AG04449 (cell line): ENCODE measurements at places on chromosomes 11 and 22.
A peak's percentile ranks its signal among the peaks of the same experiment; 100 is the strongest.

DNA sequence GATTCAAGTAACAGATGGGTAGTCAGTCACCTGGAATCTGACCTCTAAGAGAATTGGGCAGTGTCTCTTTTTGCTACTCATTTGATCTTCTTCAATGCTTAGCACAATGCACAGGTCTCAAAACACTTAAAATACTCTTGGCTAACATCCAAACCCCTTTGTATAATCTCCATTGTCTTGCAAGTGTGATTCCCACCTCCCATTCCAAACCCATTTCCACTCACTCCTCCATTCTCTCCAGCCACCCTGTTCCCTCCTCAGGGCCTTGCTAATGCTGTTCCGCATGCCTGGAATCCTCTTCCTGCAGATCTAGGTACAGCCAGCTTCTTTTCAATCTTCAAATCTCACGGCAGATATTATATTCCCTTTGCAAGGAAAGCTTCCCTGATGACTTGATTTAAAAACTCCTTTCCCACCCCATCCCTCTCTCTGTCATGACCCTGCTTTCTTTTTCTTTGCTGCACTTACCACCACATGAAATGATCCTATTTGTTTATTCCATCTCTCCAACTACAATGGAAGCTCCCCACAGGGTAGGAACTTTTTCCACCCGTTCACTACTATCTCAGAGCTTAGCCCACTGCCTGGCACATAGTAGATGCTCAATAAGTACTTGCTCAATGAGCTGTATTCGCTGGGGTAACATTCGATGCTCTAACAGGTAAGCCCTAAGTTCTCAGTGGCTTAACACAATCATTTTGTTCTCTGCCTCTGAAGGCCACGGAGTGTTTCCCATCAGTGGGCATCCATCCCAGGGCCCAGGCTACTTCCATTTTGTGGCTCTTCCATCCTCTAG lies 121.7 kb downstream of the MN1 start:
- DNase-seq, result no peak

DNA sequence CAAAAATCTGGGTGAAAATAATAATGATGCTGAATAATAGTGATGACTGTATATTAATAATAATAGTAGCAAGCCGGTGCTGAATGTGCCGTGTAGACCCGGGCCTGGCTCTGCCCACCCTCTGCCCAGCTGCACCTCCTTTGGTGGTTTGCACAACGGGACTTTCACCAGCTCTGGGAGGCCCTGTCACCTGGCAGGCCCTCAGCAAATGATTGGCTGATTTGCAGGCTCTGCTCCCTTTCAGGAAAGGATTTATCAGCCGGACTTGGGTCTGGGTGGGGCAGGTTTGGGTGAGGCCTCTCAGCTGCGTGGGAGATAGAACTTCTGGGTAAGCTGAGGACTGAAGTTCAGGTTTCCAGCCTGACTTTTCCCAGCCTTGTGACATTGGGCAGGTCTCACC lies 21.4 kb downstream of the KIAA1671 start:
- no peak for DNase-seq

GRCh38 chr22:43811777-43812148 lies 342 bp downstream of the EFCAB6 start:
- DNase-seq, result no peak

- no peak for DNase-seq
Measured at GRCh38 chr22:29747832-29748231, 19.0 kb downstream of the ZMAT5 start.

GRCh38 chr11:16784097-16784496 lies 45.6 kb downstream of the C11orf58 start:
- DNase-seq, result no peak

GRCh38 chr11:20005747-20006146 lies 154.5 kb downstream of the DBX1 start:
- DNase-seq, result no peak

- no peak for DNase-seq
Measured at GRCh38 chr11:112613051-112613972, 347.9 kb upstream of the NCAM1 start.

DNA sequence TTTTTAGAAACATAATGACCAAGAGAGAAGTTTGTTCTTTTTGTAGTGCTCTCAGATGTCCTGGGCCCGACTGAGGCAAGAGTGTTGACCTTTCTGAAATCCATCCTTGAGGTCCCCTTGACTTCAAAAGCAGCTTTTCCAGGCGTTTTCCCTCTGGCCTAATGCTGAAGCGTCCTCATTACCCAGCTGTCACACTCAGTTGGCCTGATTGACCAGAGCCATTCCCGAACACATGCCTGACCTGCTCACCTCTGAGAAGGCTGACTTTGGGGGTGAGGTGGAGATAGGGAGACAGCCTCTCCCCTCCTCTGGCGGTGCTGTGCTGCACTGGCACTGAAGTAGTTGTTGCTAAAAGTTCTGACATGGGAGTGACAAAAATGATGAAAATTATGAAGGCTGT lies 66.9 kb downstream of the ALX4 start:
- no peak for DNase-seq

DNA sequence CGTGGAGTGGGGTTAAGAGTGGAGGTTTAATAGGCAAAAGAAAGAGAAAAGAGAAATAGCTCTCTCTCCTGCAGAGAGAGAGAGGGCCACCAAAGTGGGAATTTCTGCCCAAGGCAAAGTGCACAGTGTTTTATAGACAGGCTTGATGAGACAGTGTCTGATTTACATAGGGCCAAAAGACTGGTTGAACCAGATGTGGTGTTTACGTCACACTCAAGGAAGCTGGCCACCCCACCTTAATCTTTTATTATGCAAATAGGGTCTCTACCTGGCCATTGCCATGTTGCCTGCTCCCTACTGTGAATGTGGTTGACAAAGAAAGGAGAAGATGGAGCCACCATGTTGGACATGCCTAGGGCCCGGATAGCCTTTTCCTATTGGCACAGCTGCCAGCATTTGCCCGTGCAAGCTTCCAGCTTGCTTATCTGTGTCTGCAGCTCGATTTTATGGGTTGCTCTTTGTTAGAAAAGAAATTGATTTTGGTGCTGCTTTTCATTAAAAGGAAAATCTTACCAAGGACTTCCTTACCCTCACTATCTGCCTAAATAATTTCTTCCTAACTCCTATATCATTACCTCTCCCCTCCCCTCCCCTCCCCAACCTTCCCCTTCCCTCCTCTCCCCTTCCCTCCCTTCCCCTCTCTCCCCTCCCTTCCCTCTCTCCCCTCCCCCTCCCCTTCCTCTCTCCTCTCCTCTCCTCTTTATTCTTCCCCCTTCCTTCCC lies 436.0 kb downstream of the NELL1 start:
- DNase-seq, result no peak

- peak; percentile 23 for DNase-seq
Measured at GRCh38 chr11:10716122-10716521, 22.6 kb upstream of the IRAG1 start.

GRCh38 chr22:17742527-17742902 lies 31.8 kb downstream of the BID start:
- no peak for DNase-seq

DNA sequence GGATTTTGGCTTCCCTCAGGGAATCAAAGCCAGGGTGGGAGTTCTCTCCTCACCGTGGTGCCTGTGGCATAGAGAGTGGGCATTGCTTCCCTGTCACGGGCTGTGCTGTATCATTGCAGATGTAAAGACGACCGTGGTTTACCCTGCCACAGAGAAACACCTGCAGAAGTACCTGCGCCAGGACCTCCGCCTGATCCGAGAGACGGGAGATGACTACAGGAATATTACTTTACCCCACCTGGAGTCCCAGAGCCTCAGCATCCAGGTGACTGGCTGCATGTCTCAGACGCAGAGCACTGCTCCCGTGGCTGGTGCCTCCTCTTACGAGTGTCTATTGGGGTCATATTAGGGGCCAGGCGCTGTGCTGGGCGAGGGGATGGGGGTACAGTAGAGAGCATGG lies 24.2 kb upstream of the ST3GAL4 start:
- DNase-seq, result no peak

- no peak for DNase-seq
Measured at GRCh38 chr11:25733777-25734176, 598.2 kb upstream of the ANO3 start.

GRCh38 chr11:116582571-116582970 lies 190.2 kb downstream of the BUD13 start:
- no peak for DNase-seq

GRCh38 chr11:6755303-6755952 lies 16.3 kb downstream of the OR2AG2 start:
- DNase-seq, result no peak

- DNase-seq, result no peak
Measured at GRCh38 chr22:24421428-24421931, 5.9 kb upstream of the ADORA2A start.

- no peak for DNase-seq
Measured at GRCh38 chr22:37665487-37665886, 7.0 kb downstream of the PDXP start.

DNA sequence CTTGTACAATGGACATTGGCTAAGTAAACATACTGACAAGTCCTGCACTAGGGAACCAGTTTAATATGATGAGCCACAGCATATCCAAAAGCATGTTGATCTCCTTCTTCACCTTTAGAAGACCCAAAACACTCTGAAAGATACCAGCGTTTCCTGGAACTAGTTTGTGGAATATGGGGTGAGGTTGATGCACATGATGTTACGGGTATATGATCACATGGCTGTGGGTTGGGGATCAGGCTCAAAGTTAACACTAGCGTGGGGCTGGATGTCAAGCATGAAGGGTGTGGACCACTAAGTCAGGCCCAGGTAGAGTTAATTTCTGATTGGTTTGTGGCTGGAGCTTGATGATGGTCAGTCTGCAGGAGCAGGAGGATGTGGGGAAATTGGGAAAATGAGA lies 9.0 kb downstream of the IGLL5 start:
- no peak for DNase-seq

GRCh38 chr22:43203471-43203981 lies 16.6 kb upstream of the TTLL12 start:
- DNase-seq, result no peak

DNA sequence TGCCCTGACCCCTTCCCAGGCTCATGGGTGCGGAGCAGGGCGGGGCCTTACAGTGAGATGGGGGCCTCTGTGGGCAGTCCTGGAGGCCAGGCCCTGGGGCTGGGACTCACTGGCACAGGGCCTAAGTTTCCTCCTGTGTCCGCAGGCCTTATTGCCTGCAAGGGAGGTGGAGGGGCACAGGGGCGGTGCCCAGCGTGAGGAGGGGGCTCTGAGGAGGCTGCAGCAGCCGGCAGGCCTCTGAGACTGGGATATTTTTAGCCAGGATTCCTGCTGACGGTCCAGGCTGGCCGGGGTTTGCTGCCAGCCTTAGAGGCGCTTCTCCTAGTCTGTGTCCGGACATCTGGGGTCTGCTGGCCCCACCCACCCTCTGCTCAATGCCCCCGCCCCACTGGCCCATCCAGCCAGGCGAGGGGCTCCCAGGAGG lies 5.7 kb upstream of the RTN4R start:
- DNase-seq, result no peak

DNA sequence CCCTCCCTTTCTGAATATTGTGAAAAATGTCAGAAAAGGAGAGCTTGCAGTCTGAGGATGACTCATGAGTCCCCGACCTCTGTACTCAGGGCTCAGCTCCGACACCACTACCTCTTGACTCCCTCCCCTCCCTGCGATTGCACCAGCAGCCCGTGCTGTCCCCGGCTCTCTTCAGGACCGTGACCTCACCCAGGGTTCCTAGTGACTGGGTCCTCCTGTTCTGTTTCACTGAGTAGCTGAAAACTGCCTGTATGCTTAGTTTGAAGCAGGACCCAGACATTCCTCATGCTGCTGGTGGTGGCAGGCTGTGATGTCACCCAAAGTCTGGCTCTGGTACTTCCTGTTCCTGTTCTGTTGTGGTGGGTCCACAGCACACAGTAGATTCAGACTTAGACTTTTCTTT lies 11.7 kb downstream of the PHRF1 start:
- DNase-seq, result no peak

- no peak for DNase-seq
Measured at GRCh38 chr11:68255526-68255925, 16.2 kb downstream of the C11orf24 start.

DNA sequence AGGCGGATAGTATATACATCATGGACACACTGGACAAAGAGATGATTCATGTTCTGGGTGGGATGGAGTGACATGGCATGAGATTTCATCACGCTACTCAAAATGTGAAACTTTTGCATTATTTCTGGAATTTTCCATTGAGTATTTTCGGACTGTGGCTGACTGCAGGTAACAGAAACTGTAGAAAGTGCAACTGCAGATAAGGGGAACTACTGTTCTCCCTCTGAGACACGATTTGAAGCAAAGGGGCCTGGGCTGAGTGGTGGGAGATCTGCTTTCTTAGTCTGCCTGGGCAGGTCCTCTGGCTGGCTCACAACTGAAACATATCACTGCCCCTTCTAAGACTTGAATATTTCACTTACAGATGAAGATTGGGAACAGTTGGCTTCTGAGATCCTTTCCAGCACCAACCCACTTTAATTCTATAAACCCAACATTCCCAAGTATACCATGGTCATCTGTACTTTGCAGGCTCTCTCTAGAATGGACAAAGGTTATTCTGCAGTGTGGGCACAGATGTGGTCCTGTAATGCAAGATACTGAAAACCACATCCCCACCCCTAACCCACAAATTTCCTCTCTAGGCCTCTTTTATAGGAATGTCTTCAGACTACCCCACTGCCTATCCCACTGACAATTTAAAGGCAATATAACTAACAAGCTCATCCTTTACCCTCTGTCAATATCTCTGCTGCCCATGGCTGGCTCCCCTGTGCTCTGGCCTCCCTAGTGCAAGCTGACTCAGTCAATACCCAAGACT lies 121.1 kb downstream of the KCNC1 start:
- DNase-seq, result no peak

GRCh38 chr11:69220561-69221051 lies 64.9 kb downstream of the SMIM38 start:
- no peak for DNase-seq

DNA sequence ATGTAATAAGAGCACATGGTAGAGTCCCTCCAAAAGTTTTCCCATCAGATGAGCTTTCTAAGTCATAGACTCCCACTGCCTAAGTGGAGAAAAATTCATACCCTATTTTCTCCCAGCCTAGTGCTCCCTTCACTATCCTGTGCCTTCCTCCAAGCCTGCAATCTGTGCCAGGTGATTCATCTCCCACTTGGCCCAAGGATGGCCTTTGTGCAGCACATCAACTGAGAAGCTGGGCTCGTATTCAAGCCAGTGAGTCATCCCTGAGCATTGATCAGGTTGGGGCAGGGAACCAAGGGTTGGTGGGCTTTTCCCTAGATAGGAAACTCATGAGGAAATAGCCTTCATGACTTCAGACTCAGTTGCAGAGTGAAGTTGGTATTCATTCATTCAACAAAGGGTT lies 64.6 kb downstream of the PANX1 start:
- no peak for DNase-seq
